ENCODE measurements at places on chromosomes 16 and 17.

DNA sequence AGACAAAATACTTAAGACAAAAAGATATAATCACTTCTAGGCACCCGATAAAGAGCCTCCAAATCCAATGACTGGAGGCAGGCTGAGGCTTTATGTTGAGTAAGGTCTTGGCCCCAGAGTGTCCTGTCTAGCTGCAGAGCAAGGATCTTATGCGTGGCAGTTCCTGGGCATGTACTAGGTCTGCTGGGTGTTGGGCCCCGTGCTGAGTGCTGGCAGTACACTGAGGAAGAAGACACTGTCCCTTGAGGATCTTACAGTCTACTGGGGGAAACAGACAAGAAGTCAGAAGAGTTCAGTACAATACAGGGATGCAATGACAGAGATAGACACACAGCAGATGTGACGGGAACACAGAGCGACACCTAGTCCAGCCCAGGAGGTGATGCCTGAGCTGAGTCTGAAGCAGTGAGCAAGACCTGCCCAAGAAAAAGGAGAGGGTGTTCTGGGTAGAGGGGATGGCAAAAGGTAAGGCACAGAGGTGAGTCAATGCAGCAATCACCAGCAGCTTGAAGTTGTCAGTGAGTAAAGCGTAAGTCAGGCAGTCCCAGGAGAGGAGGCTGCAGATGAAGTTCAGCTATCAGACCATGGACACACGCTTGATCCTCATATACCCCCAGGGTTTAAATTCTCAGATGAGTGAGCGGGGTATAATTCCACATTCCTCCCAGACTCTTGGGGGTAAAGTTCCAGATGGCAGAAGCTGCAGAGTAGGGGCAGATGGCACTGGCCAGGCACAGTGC lies 18.1 kb downstream of the MAP3K14 start:
- DNase-seq: no peak

DNA sequence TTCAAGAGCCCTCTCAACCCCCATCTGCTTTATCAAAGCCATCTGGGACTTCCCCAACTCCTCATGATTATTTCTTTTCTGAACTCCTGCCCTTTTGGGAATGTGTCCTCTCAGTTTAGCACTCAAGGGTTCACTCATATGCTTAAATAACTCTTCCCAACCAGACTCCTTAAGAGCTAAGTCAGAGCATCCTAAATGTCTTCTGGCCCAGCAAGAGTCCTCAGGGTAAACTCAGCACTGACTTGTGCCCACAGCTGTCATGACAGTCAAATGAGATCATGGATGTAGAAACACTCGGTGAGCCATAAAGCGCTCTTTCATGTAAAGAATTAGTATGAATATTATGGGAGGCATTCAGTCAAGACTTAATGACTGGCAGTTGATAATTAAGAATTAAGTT lies 85.9 kb downstream of the TEX14 start:
- DNase-seq: no peak

GRCh38 chr17:35167666-35168065 lies 20.0 kb downstream of the UNC45B start:
- no peak for DNase-seq

- peak; percentile 48 for DNase-seq
Measured at GRCh38 chr17:73228748-73229236, 32.9 kb downstream of the CPSF4L start.

GRCh38 chr17:82384051-82384729 lies 12.6 kb downstream of the UTS2R start:
- DNase-seq: no peak

GRCh38 chr16:9053006-9053601 lies 38.3 kb upstream of the HAPSTR1 start:
- DNase-seq: no peak

GRCh38 chr16:3513892-3514583 lies 13.2 kb downstream of the CLUAP1 start:
- no peak for DNase-seq

DNA sequence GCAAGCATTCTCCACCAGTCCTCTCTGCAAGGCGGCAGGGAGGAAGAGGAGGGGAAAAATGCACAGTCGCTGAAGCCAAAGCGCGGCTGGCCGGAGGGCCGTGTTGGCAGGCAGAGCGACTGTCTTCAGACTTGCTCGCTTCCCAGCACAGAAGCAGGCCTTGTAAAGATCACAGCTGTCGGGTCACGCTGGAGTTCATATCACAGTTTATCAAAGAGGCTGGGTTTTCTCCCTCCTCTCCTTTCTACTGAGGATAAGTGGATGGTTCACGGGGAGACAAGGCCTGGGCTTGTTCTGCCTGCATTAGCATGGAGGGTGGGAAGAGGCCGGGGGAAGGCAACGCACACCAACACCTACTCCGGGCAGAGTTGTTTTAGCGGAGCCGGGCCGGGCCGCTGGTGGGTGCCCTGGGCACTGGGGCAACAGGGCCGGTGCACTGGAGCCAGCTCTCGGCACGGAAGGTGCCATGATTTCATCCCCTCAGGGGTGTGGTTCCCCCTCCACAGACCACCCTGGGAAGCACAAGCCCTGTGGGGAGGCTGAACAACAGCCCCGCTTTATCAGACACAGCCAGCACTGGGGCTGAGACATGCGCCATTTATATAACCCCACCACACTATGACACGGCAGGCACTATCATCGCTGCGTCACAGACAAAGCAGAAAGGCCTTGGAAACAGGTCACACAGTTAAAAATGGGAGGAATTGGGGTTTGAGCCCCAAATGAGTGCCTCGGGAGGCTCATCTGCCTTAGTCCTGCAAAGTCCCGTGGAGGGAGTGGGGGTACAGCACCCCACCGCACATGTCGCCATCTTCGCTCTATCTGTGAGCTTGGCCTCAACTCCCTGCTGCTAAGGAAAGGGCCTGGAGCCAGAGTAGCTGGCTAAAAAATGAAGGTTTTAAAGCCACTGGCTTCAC lies 40.3 kb upstream of the MTSS2 start:
- DNase-seq: peak; percentile 80

GRCh38 chr17:8315764-8316217 lies 5.8 kb downstream of the ARHGEF15 start:
- no peak for DNase-seq

DNA sequence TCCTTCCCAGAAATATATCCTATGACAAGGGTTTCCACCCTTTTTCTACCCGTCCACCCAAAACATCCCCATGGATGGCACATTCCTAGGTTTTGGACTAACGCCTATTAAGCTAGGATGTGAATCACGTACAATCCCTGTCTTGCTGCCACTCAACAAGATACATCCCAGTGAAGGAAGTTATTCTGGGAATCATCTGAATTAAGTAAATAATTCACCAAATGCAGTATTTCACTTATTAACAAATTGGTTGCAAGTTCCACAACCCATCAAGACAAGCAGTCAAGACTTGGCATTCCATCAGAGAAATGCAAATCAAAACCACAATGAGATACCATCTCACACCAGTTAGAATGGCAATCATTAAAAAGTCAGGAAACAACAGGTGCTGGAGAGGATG lies 32.1 kb downstream of the ASPA start:
- no peak for DNase-seq

DNA sequence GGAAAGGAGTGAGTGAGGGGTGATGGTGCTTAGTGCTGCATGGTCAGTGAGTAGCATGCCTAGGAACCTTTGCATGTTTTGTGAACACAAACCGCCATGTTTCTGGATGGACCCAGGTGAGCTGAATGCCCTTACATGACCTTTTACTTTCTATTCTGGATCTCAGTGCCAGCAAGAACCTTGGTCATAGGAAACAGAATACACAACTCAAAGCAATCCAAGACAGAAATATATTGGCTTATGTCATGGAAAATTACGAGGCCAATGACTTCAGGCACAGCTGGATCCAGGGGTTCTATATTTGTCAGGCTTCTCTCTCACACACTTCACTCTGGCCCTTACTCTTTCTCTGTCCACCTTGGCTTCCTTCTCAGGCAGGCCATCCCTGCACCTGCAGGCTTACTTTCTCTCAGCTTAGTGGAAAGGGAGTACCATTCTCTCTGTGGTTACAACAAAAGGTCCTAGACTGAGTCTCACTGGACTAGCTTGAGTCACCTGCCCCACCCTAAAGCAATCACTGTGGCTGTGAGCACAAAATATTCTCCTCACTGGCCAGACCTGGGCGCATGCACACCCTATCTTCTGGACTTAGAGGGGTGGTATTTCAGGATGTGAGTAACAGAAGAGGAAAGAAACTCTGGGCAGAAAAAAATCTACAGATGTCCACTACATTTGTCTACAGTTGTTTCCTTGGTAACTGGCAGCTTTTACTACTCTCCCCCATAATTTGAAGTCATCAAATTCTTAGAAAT lies 20.4 kb upstream of the CPNE2 start:
- DNase-seq: no peak

GRCh38 chr17:1727876-1728630 lies 3.5 kb downstream of the WDR81 start:
- DNase-seq: peak; percentile 16

GRCh38 chr16:82133798-82134197 lies 36.2 kb downstream of the MPHOSPH6 start:
- no peak for DNase-seq

DNA sequence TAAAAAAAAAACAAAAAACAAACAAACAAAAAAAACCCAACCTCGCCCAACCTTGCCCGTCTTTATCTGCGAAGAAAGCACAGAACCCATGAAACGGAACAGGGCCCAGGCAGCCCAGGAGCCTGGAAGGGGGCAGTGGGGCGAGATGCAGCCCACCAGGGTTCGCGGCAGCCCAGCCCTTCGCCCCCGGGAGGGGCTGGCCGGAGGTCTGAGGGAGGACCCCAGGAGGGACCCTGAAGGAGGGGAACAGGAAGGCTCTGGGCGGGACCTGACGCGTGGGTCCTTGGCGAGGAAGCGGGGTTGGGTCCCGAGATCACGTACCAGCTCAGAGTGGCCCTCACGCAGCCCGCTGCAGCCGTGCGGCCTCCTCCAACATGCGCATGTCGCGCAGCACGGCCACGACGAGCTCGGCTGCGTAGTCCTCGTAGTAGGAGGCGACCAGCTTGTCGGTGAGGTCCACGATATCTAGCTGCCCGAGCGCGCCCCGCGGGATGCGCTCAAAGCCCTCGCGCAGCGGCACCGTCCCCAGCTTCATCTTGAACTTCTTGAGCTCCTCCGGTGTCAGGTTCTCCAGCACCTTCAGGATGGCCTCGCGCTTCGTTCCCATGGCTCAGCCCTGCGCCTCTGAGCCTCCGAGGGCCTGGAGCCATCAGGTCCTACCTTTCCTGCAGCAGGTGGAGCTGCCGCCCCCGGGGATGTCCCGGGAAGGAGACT lies at the start of gene PYDC1:
Gene PYDC1 (minus strand): TSS at position 714 of the 714 bp plus-strand sequence. CDS start 107 bp downstream, at position 607.
- no peak for DNase-seq

- no peak for DNase-seq
Measured at GRCh38 chr16:30838876-30839471, 52.0 kb upstream of the ZNF629 start.

GRCh38 chr17:45038728-45039634 lies 12.5 kb downstream of the DCAKD start:
- peak; percentile 47 for DNase-seq

- DNase-seq: peak; percentile 36
Measured at GRCh38 chr17:58587713-58588117, 73.3 kb upstream of the MTMR4 start.

GRCh38 chr17:69733171-69734012 lies 318.9 kb downstream of the MAP2K6 start:
- no peak for DNase-seq

DNA sequence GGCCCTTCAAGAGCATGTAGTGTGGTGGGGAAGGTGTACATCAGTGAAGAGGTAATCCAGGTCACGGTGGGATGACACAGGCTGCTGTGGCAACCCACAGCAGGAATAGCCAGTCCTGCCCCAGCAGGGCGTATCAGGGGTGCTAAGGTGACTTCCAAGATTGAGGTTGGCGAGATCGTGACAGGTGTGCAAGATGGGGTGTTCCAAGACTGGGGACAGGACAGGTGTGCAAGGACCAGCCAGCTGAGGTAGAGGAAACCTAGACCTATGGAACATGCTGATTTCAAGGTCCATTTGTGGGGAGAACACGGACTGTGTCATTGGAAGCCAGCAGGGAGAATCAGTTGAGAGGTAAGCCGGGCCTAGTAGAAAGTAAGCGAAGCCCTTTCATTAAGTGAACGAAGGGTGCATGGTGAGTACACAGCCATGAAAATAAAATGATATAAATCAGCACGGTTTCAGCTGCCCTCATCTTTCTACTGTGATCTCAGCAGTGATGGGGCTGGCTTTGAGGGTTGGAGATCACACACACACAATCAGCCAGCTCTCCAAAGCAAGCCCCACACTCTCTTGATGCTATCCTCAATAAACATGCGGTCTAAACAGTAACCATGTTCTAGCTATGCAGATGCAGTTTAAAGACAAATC lies 497.0 kb downstream of the WWOX start:
- DNase-seq: no peak

DNA sequence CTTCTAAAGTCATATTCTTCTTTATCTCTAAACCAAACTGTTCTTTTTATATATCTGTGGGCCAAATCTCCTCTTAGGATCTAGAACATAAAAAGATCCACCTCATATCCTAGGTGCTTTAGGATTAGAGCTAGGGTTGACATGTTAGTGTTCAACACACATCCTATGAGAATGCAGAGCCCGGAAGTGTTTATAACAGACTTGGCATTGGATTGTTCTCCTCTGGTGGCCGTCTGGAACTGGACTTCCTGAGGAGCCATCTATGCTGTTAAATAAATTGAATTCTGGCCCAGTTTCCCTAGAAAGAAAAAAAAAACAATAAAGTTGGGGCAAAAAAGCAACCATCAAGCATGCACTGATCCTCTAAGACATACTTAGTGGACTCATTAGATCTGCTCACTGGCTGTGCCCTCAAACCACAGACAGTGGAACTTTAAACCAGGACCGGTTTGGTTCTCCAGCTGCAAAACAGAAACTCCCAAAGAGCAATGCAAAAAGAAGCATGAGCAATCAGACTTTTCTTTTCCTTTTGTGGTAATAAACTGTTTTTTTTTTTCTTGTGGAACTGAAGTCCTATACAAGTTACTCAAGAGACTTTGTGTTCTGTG lies 182.5 kb downstream of the ZNF18 start:
- DNase-seq: no peak

DNA sequence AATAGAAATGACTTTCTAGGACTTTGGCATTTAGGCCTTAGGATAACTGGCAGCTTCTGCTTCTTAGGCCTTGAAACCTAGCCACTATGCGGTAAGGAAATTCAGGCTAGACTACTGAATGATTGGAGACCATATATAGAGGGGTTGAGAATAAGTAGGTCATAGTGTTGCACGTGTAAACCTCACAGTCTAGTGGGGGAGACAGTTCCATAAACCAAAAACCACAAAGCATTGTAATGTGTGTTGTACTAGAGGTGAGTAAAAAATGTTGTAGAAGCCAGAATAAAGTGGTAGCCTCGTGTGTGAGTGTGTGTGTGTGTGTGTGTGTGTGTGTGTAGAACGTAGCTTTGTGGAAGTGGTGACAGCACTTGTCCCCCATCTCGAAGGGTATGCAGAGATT lies 188.5 kb downstream of the MAP2K6 start:
- DNase-seq: no peak

- DNase-seq: no peak
Measured at GRCh38 chr17:70901870-70902269, 732.5 kb downstream of the KCNJ2 start.

Measured in uterus (tissue), 4 donors.